ENCODE measurements at places on chromosomes 13 and 19.
A peak's percentile ranks its signal among the peaks of the same experiment; 100 is the strongest.

- peak; percentile 99 for DNase-seq
Measured at GRCh38 chr19:19385131-19385895, 20.2 kb upstream of the GATAD2A start.

DNA sequence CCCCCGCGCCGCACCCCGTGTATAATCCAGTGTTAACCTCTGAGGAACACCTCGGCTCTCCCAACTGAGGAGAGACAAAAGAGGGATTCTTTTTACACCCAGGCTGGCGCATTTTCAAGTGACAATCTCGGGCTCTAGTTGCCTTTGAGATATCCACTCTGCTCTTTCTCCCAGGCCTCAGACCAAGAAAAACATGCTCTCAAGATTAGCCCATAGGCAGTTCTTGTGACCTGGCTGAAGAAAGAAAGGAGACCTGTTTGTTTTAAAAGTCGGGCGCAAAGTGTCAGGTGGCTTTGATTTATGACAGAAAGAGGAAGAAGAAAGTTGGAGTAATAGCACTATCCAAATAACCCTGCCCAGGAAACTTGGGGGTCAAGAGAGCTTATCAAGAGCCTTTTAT lies 27.3 kb downstream of the SHISA2 start:
- no peak for DNase-seq

- DNase-seq = no peak
Measured at GRCh38 chr19:35074426-35075201, 33.1 kb downstream of the HPN start.

DNA sequence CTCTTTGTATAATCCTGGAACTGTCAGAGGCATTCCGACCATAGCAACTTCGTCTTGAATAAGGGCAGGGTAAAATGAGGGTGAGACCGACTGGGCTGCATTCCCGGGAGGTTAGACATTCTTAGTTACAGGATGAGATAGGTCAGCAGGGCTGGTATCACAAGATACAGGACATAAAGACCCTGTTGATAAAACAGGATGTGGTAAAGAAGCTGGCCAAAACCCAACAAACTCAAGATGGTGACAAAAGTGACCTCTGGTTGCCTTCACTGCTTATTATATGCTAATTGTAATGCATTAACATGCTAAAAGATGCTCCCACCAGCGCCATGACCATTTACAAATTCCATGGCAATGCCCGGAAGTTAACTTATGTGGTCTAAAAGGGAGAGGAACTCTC lies 27.7 kb upstream of the MBNL2 start:
- DNase-seq = peak; percentile 56

GRCh38 chr13:34933349-34933748 lies 8.7 kb upstream of the NBEA start:
- DNase-seq = no peak

GRCh38 chr13:30276178-30276577 lies 31.2 kb downstream of the KATNAL1 start:
- no peak for DNase-seq

- DNase-seq = no peak
Measured at GRCh38 chr19:35754370-35755130, 2.3 kb downstream of the HSPB6 start.

GRCh38 chr13:24617256-24618010 lies 62.8 kb upstream of the ATP12A start:
- no peak for DNase-seq

- DNase-seq = no peak
Measured at GRCh38 chr13:112457485-112457884, 81.3 kb downstream of the SPACA7 start.

GRCh38 chr19:11451871-11452619 lies 16.6 kb downstream of the PRKCSH start:
- DNase-seq = no peak

GRCh38 chr19:5025027-5025426 lies 56.1 kb downstream of the KDM4B start:
- no peak for DNase-seq

- DNase-seq = no peak
Measured at GRCh38 chr13:60012488-60012887, 151.2 kb downstream of the DIAPH3 start.

DNA sequence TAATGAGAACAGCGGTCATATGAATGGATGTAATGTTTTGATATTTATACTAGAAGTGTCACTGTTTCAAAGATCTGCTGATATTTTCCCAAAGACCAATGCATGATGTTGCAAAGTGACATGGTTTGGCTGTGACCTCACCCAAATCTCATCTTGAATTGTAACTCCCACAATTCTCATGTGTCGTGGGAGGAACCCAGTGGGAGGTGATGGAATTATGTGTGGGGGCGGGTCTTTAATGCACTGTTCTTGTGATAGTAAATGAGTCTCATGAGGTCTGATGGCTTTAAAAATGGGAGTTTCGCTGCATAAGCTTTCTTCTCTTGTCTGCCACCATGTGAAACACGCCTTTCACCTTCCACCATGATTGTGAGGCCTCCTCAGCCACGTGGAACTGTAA lies 98.3 kb downstream of the AKAP11 start:
- DNase-seq = no peak

GRCh38 chr13:54999399-54999907 lies 1970.8 kb downstream of the OLFM4 start:
- DNase-seq = no peak

Data from hematopoietic multipotent progenitor cell treated with erythropoietin and hydrocortisone succinate and interleukin-3 and kit ligand, for 15 days (in vitro differentiated cells).